ENCODE measurements at places on chromosomes 11 and 22.

GRCh38 chr11:7574491-7575130 is 60.8 kb downstream of the PPFIBP2 start:
- no peak for DNase-seq

DNA sequence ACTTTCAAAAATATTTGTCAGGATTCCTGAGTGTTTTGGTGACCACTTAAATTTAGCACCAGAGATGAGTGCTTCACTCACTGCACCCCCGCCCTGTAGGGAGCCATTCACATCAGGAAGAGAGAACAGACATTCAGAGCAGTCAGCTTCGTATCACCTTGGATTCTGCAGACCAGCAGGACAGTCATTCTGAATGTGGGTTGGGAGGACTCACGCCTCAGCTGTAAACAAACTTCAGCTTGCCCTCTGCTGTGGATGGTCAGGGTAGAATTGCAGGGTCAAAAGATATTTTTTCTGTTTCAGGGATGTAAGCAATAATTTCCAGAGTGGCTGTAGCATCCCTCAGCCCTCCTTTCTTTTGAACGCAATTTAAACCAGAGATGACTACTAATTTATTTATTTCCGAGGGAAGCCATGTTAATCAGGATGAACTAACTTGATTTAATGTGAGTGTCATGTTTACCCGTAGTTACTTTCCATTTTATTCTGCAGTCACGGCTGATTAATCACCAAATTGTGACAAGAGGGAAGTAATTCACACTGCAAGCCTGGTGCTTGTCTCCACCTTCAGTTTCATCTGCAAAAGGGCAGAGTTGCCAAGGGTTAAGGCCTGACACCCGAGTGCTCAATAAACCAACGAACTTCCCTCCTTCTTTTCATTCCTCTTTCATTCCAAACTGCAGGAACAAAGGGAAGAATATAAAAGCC is 174.2 kb upstream of the DDI1 start:
- DNase-seq, result no peak

DNA sequence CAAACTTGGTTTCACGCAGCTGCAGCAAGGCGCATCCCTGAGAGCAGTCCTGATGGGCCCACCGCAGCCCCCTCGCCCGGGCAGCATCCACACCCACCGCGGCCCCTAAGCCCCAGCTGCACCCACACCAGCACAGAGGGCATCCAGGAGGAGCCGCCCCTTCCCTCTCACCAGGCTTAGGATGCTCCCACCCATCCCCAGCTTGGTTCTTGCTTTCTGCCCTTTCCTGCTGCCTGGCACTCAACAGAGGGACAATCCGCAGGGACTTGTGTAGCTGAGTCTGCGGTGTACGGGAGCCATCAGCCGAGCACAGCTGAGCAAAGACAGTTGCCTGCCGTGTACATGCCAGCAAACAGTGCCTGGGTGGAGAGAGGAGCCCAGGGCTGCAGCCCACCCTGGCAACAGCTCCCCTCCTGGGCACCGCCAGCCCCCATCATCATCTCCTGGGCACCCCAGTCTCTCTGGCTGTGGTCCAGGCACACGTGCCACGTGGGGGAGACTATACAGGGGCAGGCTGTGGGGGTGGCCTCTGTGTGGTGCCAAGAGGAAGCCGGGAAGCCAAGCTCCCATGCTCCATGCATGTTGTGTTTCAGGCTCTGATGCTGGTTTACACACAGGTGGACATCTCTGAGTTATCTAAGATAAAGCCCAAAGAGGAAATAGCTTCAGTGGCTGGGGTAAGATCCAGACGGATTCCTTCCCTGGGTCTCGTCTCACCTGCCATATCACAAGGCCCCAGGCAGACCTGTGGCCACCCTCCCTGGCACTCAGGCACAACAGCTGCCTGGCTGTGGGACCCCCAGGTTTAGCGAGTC is 36.0 kb upstream of the GNB1L start:
- DNase-seq, result no peak

DNA sequence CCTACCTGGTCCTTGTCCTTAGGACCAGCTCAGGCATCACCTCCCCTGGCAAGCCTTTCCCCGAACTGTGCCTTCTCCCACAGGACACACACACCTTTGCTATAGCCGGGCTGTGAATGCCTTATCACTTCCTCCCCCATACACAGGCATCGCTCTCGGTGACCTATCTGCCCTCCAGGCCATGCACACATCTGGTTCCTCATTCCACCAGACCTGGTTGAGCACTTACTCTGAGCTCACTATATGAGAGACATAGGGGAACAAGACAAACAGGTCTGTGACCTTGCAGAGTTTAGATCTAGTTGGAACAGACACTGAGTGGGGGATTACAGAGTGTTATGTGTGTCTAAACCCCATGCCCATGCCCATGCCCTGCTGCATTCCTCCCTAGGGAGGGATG is 3.1 kb upstream of the BCR start:
- no peak for DNase-seq
